ENCODE measurements at places on chromosomes 12 and 14.

- DNase-seq: no peak
Measured at GRCh38 chr14:99755068-99755405, 38.2 kb upstream of the EML1 start.

DNA sequence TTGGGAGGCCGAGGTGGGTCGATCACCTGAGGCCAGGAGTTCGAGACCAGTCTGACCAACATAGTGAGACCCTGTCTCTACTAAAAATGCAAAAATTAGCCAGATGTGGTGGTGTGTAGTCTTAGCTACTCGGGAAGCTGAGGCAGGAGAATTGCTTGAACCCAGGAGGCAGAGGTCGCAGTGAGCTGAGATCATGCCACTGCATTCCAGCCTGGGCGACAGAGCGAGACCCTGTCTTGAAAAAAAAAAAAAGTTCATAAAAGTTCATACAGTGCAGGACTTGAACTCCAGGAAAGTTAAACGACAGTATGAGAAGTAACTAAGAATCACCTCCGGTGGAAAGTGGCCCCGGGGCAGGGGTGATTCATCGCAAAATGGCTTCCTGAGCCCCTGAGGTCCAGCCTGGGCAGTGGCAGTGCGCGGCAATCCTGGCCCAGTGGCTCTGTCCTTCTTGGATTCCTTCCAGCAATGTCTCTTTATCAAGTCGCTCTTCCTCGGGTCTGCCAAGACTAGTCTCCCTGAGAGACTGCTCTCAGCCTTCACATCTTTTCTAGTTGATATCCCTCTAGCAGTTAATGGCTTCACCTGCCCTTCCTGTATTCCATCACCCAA is 16.7 kb upstream of the MAP1LC3B2 start:
- DNase-seq: no peak

- DNase-seq: peak; percentile 16
Measured at GRCh38 chr12:112198120-112198733, 72.9 kb downstream of the TRAFD1 start.

- DNase-seq: no peak
Measured at GRCh38 chr12:9392842-9393241, 184.6 kb upstream of the PZP start.

DNA sequence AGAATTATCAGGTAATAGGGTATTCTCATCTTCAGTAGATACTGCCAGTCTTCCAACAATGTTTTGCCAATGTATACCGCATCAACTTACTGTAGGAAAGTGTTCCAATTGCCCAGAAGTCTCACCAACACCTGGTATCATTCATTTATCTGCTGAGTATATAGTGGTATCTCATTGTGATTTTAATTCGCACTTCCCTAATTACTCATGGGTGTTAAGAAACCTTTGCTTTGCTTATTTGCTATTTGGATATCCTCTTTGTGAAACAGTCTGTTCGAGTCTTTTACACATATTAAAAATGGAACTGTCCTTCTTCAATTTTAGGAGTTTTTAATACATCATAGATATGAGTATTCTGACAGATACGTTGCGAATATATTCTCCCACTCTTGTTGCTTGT is 6.1 kb downstream of the TM7SF3 start:
- DNase-seq: no peak

DNA sequence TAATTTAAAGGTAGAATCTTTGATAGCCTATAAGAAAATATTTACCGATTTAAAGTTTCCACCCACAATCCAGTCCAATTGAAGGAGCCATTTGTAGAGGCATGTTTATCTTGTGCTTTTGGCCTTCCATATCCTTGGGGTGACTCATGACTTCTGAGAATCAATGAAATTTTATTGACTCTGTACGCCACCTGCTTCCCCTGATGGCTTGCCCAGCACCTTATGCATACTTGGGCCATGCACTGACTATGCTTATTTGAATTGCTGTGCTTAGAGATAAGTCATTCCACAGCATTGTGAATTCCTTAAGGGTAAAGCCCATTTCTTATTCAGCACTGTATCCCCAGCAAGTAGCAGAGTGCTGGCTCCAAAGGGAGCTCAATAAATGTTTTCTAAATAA is 954.8 kb upstream of the SEL1L start:
- DNase-seq: no peak

Measured in stimulated activated CD8-positive, alpha-beta memory T cell treated with anti-CD3 and anti-CD28 coated beads, Interleukin-12 subunit alpha, Interleukin-12 subunit beta, amount 100 ng/mL, for 1 hour (primary cell).